Midbrain (tissue), 1 donor: ENCODE measurements at places on chromosomes 16 and 17.

- no peak for DNase-seq
Observed at GRCh38 chr16:57032931-57033330, 43.6 kb downstream of the NLRC5 start.

- no peak for DNase-seq
Observed at GRCh38 chr16:85880861-85881260, 18.1 kb upstream of the IRF8 start.

DNA sequence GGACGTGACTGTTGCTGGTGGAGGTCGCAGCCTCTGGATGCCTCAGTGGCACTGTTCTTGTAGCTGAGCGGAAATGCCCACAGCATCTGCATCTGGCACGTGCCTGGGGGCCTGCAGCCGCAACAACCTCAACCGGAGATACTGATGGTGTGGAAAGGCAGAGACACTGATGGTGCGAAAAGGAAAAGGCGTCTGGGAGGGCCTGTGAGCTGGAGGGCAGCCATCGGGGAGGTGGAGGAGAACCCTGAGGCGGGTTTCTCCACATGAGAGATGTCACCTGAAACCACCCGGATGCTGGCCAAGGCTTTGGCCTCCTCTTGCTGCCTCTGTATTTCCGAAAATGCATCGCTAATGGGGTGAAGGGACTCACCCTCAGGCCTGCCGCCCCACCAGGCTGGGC is 284.8 kb upstream of the WSB1 start:
- no peak for DNase-seq

DNA sequence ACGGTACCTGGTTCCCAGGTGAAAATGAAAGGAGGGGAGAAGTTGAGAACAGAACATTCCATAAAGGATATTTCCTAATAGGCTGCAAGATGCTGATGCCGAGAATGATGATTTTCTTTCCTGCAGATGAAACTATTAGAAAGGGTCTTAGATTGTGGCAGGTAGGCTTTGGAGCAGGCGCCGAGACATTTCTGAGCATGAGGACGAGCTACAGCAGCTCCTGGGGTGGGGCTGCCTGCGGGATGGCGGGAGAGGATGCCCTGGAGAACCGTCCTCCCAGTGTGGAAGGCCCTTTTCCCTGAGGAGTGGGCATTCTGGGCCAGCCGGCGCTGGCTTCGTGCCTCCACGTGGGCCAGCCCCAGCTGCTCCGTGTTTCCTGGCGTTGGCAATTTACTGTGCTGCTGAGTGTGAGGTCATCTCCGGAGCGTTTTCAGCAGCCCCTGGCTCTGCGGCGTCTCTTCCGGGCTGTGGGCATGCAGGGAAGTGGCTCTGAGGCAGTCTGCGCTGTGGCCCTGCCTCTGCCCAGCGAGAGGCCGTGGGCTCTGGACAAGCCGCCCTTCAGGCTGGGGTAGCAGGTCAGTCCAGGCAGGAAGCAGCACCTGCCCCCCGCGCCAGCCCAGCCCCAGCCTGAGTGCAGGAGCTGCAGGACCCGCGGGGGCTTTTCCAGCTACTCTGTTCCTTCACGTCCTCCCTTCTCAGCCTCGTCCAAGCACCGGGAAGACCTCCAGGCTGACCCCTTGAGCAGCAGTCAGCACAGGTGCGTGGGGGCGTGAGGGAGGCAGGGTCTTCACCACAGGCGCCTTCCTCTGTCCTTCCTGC is 12.2 kb downstream of the ENGASE start:
- DNase-seq = no peak

- DNase-seq = no peak
Observed at GRCh38 chr16:88062341-88063210, 111.3 kb downstream of the BANP start.

DNA sequence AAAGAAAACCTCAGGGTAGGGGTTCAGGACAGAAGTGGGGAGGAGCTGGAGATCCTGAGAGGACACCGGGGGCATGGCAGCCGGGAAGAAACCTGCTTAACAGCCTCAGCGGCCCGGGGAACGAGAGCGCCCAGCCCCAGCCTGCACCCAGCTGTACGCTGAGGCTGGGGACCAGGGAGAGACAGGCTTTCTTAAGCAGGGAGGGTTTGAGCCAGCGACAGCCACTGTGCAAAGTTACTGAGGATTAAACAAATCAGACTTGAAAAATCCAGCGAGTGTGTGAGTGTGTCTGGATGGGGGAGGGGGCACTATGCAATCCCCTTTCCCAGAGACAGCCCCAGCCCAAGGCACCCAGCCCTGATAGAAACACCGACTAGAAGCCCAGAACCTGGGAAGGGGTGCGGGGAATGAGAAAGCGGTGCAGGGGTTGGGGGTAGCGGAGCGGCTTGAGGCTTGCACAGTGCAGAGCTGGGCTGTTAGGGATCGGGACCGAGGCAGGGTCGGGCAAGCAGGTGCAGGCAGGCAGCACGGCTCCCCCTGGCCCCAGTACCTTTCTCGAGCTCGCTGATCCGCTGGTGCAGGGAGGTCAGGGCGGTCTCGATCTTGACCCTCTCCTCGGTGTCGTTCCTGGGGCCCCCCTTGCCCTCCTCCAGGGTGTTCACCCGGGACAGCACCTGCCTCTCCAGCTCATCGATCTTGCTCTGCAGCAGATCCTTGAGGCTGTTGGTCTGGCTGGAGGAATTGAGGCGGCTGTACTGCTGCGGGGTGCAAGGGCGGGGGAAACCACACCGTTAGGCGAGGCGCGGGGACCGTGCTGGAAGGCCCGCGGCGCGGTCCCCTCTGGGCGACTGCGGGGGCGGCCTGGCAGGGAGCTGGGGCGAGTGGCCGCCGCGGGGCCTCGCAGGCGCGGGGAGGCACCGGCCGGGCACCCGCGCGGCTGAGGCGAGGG is 1.2 kb downstream of the NPTX1 start:
- DNase-seq = no peak

DNA sequence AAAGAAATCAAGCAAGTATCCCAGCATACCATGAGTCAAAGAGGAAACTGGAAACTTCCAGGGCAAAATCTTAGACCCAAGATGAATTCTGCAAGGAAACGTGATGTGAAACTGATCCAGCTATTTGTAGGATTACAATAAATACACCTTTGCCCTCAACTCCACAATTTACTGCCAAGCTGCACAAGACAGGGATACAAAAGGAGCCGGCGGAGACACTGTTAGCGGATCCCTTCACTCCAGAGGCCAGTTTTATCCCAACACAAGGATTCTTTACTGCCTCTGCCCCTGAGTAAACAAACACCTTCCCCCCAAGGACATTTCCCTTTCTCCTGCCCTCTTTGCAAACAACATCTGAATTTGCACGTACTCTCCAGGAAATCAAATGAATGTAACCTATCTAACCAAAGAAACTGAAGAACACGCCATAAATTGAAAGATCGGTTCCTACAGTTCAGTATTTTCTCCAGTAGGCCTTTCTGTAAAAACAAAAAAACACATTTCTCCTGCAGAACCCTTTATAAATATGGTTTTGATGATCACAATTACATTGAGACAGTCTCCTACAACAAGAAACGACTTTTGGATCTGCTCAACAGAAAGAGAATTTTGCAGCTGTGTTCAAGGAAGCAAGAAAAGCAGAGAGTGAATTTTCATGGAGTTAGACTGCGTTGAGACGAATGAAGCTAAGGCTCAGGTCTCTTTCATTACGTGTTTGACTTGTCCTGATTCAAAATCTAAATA is 1.4 kb upstream of the CBX2 start:
- no peak for DNase-seq

DNA sequence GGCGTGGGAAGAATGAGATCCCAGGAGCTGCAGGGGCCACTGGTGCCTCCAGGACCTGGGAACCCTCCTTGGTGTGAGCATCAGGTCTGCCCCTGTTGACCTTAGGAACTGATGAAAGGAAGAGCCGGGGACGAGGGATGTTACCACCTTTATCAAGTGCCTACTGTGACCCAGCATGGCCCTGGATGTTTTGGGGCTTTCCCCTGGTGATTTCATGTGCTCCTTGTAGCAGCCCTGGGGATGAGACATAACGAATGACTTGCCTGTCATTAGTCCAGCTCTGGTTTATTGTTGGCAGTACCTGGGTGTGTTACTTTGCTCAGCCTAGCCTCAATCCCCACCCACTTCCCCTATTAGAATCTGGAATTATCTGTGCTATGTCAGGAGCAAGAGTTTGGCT is 39.9 kb downstream of the WSCD1 start:
- DNase-seq = no peak

DNA sequence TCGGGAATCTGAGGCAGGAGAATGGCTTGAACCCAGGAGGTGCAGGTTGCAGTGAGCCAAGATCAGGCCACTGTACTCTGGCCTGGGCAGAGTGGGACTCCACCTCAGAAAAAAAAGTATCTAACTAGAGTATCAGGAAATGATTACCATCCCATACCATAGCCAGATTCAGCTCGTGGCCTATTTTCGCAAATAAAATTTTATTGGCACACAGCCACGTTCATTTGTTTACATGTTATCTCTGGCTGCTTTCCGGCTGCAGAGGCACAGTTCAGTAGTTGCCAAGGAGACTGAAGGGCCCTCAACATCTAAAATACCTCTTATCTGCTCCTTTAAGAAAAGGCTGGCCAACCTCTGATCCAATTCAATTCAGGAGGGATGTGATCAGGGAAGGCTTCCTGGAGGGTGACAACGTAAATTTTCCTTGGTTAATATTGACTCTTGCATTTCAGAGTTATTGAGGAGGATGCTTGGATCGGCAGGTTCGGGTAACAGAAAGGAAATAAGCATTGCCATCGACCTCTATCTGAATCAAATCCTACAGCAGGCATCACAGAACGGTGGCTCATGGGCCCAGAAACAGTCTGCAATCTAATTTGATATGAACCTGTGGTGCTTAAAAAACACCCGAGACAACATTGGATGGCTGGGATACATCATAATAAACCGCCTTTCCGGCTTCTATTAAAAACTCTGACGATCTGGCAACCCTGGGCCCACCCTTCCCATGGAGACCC is 73.8 kb downstream of the XYLT1 start:
- DNase-seq = no peak

DNA sequence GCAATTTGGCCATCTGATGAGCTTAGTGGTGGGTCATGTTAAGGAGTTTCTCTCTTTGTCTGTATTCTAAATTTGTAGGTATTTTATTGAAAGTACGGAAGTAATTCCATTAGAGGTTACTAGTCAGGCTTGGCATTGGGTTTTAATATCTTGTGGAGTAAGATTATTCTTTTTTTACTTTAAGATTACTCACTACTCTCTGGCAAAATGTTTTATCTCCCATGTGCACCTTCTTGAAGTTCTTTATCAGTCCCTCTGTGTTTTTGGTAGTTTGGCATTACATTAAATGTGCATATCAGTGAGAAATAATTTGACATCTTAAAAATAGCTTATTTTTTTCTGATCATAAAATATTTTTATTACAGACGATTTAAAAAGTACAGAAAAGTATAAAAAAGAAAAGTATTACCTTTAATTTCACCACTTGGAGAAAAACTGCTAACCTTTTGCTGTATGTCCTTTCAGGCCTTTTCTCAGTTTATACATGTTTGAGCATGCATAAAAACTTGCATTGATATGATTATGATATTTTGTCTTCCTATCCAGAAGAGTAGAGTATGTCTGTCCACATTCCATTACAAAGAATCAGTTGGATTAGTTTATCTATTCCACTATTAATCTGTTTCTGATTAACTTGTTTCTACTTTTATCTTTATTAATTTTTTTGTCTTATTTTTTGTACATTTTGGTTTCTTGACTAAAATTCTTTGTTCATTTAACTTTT is 198.3 kb downstream of the SPECC1 start:
- no peak for DNase-seq

DNA sequence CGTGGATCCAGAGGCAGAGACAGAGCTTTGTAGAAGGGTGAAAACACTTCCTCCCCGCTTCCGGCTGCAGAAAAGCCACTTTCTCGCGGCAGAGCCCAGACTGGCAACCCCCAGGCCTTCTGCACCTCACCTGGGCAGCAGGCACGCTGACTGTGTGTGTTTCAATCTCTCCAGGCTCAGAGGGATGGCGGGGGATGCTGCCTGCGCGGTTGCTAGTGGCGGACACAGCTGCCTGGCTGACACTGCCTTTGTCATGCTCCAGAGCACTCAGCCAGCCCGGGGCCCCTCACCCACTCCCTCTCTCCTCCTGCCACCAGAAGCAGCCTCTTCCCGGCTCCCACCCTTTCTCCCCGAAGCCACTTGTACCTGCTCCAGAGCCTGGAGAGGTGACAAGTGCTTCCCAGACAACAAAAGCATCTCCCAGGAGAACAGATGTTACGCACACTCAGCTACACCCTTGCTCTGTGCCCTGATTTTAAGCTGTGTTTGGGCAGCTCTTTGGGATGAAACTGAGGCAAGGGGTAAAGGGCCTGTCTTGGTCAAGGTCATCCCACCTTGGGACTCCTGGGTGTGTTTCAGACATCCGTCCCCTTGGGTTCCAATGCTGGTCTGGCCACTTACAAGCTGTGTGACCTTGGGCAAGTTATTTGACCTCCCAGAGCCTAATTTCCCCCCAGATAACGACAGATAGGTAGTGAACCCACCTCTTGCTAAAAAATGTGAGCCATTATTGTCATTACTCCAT is 9.2 kb upstream of the GLIS2 start:
- no peak for DNase-seq

DNA sequence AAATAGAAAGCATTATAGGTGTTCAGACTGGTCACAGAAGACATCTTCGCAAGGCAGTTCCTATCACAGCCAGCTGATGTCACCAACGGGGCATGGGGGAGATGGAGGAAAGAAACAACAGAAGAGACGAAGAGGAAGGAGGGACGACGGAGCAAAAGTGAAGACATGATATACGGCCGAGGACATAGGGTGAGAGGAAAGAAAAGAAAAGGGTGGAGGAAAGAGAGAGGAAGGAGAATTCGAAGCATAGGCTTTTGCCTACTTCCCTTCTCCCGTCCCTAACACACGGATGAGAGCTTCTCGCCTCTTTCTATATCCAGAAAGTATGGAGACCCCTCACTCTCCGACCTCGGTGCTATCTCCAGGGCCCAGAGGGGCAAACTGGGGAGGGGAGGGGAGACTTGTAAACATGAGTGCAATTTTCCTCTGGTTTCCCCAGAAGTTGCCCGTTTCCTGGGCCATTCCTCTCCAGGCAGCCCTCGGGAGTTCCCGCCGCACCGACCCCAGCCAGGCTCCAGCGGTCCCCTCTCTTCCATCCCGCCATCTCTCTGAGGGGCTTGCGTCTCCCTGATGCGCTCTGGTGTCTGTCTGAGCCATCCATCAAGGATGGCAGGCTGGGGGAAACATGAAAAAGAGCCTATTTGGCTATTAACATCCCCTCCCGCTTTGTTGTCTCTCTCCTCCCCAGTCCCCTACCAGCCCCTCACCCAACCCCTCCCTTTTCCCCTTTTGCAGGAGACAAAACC is 26.0 kb downstream of the COPZ2 start:
- no peak for DNase-seq

DNA sequence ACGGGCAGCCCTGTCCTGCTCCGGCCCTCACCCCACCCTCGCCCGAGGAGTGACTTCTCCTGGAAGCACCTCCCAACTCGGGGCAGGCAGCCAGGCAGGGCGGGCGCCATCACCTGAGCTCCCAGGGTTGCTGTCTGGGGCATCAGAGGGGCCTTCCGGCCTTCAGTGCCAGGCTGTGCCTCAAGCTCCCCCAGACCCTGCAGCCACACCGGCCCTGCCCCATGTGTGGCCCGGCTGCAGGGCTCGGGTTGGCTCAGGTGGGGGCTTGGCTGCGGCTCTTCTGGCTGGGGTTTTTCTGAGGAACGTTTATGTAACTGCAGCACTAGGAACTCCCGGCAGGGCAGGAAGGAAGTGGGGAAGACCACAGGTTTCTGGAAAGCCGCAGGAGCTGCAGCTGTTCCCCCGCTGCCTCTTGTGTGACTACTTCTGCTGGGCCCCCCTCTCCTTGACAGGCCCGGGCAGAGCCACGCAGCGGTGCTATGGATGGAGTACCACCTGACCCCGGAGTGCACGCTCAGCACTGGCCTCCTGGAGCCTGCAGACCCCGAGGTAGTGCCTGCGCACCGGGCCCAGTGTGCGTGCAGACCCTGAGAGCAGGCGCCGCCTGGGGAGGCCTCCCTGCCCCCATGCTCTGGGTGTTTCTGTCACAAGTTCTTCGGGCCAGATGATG is 45.6 kb downstream of the PRMT7 start:
- DNase-seq = no peak
